ENCODE measurements at places on chromosomes 4 and X.

DNA sequence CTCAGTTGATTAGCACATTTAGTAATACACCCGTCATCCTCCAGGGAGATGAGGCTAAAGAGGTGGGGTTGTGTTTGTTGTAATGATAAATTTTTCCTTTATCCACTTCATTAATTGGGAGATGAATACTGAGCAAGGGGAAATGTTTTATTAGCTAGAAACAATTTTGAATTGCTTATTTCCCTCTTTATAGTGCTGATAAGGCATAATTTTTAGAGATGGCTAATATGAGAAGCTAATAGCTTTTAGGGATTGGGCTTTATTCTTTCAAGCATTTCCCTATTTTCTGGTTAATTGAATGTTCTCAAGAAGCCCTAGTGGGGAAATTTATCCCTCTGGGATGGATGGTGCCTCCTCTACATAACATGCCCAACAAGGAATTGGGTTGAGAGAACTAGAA, 365.2 kb upstream of the IGFBP7 start:
- no peak for DNase-seq

DNA sequence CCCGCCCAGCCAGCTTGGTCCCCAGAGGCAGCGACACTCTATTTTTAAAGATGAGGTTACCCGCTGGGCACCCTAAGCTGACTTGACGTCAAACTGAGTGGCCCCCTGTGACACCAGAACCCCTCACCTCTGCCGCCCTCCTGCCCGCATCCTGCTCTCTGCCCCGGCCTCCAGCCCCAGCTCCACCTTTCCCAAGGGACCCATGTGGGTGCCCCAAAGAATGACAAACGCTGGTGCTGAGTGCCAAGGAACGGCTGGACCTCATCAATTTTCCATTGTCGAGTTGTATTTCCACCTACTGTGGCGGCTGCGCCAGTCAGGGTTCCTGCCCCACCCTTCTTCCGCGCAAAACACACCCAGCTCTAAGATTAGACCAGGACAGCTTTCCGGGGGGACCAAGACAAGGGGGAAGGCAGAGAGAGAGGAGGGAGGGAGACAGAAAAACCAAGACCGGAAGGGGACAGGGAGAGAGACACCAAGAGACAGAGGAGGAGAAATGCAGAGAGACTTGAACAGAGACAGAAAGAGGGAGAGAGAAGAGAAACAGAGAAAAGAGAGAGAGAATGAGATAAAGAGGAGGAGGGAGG, 2.0 kb downstream of the PRKX start:
- no peak for DNase-seq

DNA sequence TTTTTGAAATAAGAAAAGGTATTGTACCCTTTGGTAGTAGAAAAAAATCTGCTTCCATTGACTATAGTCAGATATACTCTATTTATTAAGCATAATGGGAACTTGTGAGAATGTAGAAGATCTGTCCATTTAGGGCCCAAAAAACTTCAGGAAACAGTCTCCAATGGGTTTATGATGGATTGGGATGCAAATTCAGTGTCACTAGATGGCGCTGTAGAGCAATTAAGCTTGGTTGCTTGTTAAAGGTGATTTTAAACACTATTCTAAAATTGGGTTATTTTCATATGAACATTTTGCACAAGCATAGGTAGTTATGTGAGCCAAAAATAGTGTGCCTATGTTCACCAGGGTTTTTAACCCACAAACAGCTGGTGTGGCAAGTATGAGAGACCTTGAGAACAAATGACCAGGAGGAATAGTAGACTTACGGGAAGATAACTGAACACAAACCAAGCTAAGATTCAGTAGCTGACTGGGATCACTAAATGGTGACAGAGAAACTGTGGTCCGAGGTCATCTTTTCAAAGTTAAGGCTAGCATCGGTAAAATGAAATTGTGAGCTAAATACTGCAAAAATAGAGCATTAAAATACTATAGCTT, 80.3 kb upstream of the LSM6 start:
- no peak for DNase-seq

DNA sequence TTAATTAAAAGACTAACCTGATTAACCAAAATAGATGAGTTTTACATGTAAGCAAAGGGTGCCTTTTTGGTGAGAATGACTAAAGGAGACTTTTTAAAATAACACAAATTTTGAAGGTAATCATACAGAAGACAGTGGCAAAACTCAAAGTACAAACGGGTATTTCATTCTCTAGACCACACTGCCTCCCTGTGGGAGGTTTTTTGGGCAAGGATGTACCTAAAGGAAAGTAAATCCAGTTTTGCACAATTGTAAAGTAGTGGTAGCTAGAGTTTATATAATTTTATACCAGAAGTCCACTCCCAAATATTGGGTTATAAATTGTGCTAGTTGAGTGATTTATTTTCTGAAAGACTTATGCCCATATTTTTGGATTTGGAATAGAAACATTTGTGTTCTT, 201.0 kb downstream of the PAPSS1 start:
- DNase-seq, result no peak
